Activated naive CD8-positive, alpha-beta T cell treated with anti-CD3 and anti-CD28 coated beads, Interleukin-2, amount 10 ng/mL, durations not matched to agents 7 days and 5 days (primary cell): ENCODE measurements at places on chromosomes 2 and 18. TPM values are rescaled to one million over a fixed set of nuclear protein-coding genes. Genes with fewer than 3 reads are reported as not detected.
A peak's percentile ranks its signal among the peaks of the same experiment; 100 is the strongest.

Gene MALL
- not detected for total RNA-seq

Gene PARD6G
- total RNA-seq, result 1.0 TPM

Gene C2orf66
- total RNA-seq, result 0.17 TPM

Gene GYPC
- 132 TPM for total RNA-seq

GRCh38 chr2:235255693-235256092, 238.2 kb upstream of the AGAP1 start:
- H3K36me3 ChIP-seq, result no peaks in the 10 kb centered on the region
- H3K4me1 ChIP-seq, result no peaks in the 10 kb centered on the region
- H3K27me3 ChIP-seq, result peaks cover 19% of the 10 kb centered on the region
- no peak overlapping the region for H3K27ac ChIP-seq
- DNase-seq, result no peak

GRCh38 chr2:150486539-150487484, 655 bp downstream of the RND3 start:
- no peak overlapping the region for H3K27ac ChIP-seq
- DNase-seq, result no peak
- peaks cover 49% of the 10 kb centered on the region for H3K27me3 ChIP-seq
- peaks cover 2% of the 10 kb centered on the region for H3K36me3 ChIP-seq
- peak overlapping the region; percentile 62 for H3K4me3 ChIP-seq

DNA sequence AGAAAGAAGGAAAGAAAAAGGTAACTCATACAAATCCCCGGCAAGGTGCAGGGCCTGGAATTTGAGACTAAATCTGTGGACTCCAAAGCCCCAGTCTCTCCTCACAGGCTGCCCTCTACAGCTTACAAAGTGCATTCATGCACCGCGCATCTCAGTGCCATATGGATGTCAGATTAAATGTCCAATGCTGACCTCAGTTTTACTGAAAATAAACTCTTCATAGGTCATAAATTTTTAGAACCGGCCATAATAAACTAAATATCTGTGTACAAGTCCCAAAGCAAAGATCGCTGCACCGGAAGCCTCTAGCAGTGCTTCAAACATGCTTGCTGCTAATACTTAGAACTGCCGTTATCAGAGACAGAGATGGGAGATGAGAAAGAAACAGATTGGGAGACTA, 17.7 kb downstream of the ST6GAL2 start:
- H3K27me3 ChIP-seq, result peaks cover 5% of the 10 kb centered on the region
- H3K4me3 ChIP-seq, result no peak overlapping the region
- no peaks in the 10 kb centered on the region for H3K4me1 ChIP-seq

DNA sequence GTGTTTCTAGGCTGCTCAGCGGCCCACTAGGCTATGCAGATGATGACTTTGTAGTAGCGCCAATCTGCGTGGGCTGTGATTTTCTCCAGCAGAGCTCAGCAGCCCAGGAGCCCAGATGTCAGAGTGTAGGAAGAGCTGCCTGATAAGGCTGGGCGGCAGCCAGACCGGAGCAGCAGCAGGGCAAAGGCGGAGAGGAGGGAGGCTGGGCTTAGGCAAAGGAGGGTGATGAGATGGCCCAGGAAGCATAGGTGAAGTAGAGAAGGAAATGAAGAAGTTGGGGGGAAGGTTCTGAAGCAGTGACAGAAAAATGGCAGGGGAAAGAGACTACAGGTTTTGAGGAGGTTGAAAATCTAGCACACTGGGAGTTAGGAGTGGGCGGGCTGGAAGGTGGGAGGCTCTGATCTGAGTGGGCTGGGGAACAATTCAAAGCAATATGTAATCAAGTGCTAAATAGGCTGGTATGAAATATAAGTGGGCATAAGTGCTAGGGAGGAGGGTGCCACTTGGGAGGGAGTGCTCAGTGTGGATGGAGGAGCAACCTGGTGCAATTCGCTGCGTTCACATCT, 50.6 kb upstream of the STPG4 start:
- no peaks in the 10 kb centered on the region for H3K36me3 ChIP-seq
- DNase-seq, result no peak
- no peak overlapping the region for H3K27ac ChIP-seq
- no peaks in the 10 kb centered on the region for H3K4me1 ChIP-seq
- peaks cover 18% of the 10 kb centered on the region for H3K27me3 ChIP-seq

Gene RGPD3
- not detected for total RNA-seq

Gene LYPD1
- not detected for total RNA-seq

Gene SIGLEC15
- not detected for total RNA-seq

DNA sequence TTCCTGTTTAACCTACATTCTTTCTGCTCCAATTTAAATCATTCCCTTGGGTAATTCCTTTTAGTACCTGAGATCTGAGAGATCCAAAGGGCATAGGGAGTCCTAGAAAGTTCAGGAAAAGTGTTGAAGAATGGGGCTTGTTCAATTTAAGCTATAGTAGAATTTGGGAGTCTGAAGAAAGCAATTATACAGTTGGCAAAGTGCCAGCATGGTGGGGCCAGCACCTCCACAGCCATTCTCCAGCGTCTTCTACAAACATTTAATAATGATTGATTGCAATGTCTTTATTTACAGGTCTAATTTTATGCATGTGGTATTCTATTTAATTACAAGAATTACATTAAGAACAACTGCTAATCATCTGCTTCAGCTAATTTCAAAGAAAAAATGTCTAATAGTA, 957.7 kb upstream of the GYPC start:
- no peaks in the 10 kb centered on the region for H3K36me3 ChIP-seq
- no peak overlapping the region for H3K27ac ChIP-seq
- DNase-seq, result no peak
- no peaks in the 10 kb centered on the region for H3K27me3 ChIP-seq
- H3K4me1 ChIP-seq, result no peaks in the 10 kb centered on the region

DNA sequence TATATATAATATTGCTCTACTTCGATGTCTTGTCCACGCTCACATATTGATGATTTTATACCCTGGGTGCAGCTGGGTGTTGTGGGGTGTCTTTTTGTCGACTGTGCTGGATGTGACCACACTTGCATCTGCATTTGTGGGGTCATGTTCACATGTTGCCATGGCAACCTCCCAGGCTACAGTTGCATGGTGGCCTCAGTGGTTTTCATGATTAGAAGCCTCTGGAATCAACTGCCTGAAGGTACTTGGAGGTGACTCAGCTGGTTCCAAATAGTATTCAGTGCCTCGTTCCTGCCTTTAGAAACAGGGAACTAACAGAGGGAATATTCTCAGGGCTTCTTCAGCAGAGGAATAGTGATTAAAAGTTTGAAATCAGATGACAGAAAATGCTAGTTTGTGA, 166.3 kb upstream of the NYAP2 start:
- no peak overlapping the region for H3K27ac ChIP-seq
- no peaks in the 10 kb centered on the region for H3K27me3 ChIP-seq
- H3K4me3 ChIP-seq, result no peak overlapping the region
- H3K36me3 ChIP-seq, result no peaks in the 10 kb centered on the region

GRCh38 chr2:147715807-147716206, 129.0 kb upstream of the ACVR2A start:
- H3K36me3 ChIP-seq, result peaks cover 3% of the 10 kb centered on the region
- no peak for DNase-seq
- no peak overlapping the region for H3K4me3 ChIP-seq
- peaks cover 12% of the 10 kb centered on the region for H3K27me3 ChIP-seq

DNA sequence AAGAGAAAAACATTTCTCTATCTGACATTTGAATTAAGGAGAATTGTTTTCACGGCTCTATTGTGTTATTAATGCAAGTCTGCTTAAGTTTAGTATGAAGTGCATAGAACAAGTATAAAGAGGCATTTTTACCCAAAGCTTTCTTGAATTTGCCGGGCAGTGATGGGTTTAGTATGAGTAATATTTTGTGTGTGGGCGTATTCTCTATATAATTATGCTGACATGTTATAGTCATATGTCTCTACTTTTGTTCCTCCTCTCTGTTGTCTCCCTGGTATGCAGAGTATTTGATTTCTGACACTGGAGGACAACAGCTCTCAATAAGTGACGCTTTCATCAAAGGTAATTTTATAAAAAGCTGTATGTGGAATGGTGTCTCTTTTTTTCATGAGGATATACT, 45.9 kb downstream of the PIKFYVE start:
- peaks cover 29% of the 10 kb centered on the region for H3K36me3 ChIP-seq
- H3K4me3 ChIP-seq, result no peak overlapping the region
- DNase-seq, result no peak

- no peak overlapping the region for H3K27ac ChIP-seq
Observed at GRCh38 chr2:109525836-109526235, 87.9 kb downstream of the SEPTIN10 start.

Gene VIL1
- total RNA-seq, result not detected

Gene BCL11A
- total RNA-seq, result 0.64 TPM

DNA sequence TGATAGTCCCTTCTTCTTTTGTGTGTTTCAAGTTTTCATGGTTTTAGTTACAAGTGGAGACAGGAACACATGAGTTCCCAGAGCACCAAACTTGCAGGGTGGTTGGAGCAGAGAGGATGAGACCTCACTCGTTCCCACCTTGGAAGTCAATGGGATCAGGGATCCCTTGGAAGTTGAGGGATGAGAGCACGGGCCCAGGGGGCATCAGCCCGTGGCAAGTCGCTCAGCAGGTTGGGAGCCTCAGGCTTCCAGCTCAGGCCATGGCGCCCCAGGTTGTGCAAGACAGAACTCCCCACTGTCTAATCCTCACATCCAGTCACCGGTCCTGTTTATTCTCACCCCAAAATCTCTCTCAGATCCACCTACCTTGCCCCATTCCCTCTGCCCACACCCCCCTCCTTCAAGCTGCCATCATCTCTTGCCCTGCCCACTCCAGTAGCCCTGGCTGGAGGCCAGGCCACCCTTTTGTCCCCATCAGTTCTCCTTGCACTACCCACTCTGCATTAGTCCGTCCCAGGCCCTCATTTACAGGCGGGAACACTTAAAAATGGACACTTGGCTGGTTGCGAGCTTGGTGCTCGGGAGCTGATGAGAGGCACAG, 37.6 kb upstream of the FOSL2 start:
- H3K27ac ChIP-seq, result no peak overlapping the region
- no peak overlapping the region for H3K4me3 ChIP-seq
- H3K27me3 ChIP-seq, result no peaks in the 10 kb centered on the region
- DNase-seq, result peak; percentile 26
- H3K36me3 ChIP-seq, result no peaks in the 10 kb centered on the region

GRCh38 chr2:215529271-215529670, 93.4 kb upstream of the FN1 start:
- no peaks in the 10 kb centered on the region for H3K4me1 ChIP-seq
- no peak for DNase-seq
- H3K27me3 ChIP-seq, result peaks cover 11% of the 10 kb centered on the region
- no peak overlapping the region for H3K27ac ChIP-seq
- H3K36me3 ChIP-seq, result no peaks in the 10 kb centered on the region
- H3K4me3 ChIP-seq, result no peak overlapping the region

Gene EFR3B
- total RNA-seq, result 0.11 TPM

DNA sequence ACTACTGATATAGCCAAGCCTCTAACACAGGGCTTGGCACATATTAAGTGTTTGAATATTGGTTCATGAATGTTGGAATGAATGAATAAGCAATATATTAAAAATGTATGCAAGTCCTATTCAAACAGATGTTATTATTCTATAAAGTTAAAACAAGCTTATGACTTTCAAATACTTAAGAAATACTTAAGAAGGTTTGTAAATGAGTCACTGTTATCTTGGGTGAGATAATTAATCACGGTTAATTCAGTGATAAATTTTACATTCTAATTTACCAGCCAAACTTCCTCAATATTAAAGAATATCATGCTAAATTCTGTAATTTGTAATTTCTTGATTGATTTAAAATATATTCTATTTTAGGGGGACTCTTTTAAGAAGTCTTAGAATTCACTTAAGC, 74.8 kb downstream of the RBMS1 start:
- no peak overlapping the region for H3K27ac ChIP-seq
- H3K36me3 ChIP-seq, result peaks cover 39% of the 10 kb centered on the region
- H3K27me3 ChIP-seq, result no peaks in the 10 kb centered on the region

DNA sequence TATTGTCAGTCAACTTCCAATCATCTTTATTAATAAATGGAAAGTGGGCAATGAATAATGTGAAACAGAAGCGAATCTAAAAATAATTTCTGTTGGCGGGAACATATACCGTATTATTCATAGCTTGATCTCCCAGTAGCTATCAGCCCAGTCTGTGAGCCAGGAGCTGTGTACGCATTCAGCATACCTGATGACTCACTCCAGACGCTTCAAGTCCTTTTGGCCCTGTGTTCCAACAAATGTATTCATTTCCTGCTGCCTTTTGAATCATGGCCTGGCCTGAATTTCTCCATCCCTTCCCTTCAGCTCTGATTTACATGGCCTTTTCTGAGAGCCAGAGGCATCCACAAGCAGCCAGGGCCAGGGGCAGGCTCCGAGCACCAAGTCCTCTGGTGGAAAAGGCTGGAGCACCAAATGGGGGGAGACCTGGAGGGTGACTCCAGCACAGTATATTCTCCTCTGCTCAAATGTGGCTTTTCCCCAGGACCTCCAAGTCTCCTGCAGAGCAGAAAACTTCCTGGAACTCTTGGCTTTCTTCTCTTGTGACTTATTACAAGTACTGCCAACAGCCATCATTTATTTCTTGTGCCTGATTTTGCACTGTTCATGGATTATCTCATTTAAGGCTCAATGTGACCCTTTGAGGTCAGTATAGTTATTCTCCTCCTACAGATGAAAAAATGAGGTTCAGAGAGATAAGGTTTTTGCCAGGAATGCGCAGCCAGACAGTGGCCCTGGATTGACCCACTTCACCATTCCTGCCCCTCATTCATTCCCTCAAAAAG, 108.7 kb downstream of the EN1 start:
- DNase-seq, result no peak
- no peak overlapping the region for H3K4me3 ChIP-seq
- H3K27me3 ChIP-seq, result peaks cover 6% of the 10 kb centered on the region
- no peaks in the 10 kb centered on the region for H3K4me1 ChIP-seq
- H3K36me3 ChIP-seq, result no peaks in the 10 kb centered on the region

Gene TUBA4B
- total RNA-seq, result not detected

DNA sequence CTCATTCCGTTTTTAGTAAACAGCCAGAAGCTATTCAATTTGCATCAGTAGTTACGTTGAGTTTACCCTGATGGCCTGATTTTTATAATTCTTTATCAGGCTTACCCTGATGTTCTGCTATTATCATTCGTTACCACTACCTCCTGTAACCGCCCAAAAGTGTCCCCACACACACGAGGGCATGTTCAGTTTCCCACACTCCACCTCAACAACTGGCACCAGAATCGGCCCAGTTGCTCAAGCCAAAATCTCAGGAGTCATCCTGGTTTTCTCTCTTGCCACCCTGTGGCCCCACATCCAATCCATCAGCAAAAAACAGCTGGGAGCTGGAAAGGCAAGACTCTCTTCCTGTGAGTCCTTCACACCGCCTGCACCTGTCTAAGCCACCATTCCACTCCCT, 102.9 kb upstream of the RAB6C start:
- peak overlapping the region; percentile 95 for H3K4me3 ChIP-seq
- no peak for DNase-seq
- no peaks in the 10 kb centered on the region for H3K27me3 ChIP-seq
- H3K36me3 ChIP-seq, result no peaks in the 10 kb centered on the region
- H3K4me1 ChIP-seq, result peaks cover 6% of the 10 kb centered on the region

- no peaks in the 10 kb centered on the region for H3K27me3 ChIP-seq
- no peaks in the 10 kb centered on the region for H3K36me3 ChIP-seq
- H3K4me1 ChIP-seq, result no peaks in the 10 kb centered on the region
Observed at GRCh38 chr18:41624460-41624859, 330.6 kb upstream of the PIK3C3 start.

Gene TEX44
- total RNA-seq, result not detected
